GOT3 (cell line): ENCODE measurements at places on chromosomes 12 and 14.

DNA sequence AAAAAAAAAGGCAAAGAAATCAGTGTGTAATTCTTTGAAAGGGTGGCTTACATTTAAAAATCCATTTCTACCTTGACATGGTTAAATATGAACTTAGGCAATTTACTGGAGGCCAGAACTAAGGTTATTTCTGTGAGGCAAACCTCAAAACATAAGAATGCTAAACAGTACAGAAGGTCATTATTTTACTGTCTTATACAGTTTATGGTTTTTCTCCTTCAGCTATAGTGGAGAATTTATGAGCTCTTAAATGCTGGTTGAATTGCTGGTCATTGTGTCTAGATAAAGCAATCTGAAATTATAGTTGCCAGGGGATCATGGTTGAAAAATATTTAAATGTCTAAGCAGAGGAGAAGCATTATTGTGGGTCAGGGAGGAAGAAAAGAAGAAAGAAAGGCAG is 70.5 kb downstream of the TRIM9 start:
- no peak for DNase-seq

GRCh38 chr12:18483698-18484325 is 222.5 kb downstream of the PIK3C2G start:
- no peak for DNase-seq

- DNase-seq = no peak
Measured at GRCh38 chr12:41619705-41620104, 431.6 kb downstream of the PDZRN4 start.

DNA sequence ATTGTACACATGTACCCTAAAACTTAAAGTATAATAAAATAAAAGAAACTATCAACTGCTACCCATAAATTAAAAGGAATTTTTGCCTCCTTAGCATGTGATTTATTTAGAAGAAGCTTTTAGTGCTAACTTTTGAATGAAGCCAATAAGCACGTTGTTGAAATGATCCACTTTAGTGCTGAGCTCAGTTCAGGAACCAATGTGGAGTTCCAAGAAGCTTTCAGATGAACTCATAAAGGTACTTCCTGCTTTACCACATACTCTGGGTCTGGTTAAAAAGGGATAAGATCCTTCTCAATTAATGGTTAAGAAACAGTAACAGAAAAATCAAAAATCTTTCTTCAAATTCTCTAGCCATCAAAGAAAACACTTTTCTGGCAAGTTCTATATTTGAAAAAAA is 39.4 kb downstream of the TMTC1 start:
- no peak for DNase-seq

DNA sequence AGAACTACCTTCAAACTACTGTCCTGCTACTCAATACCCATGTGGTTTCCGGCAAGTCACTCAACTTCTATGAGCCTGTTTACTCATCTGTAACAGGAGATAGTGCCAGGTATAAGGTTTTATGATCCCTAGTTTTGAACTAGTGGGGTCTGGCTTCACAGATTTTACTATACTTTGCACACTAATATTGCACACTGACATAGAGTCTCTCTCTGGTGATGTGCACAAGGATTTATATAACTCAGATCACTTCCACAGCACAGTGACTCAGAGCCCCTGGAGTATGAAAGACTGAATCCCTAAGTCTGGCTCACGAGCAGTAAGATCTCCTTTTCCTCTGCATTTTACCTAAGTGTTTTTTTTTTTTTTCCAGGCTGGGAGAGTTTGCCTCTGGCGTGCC is 69.7 kb upstream of the SLC38A2 start:
- DNase-seq = no peak

GRCh38 chr14:100503251-100503650 is 84.0 kb downstream of the BEGAIN start:
- no peak for DNase-seq

DNA sequence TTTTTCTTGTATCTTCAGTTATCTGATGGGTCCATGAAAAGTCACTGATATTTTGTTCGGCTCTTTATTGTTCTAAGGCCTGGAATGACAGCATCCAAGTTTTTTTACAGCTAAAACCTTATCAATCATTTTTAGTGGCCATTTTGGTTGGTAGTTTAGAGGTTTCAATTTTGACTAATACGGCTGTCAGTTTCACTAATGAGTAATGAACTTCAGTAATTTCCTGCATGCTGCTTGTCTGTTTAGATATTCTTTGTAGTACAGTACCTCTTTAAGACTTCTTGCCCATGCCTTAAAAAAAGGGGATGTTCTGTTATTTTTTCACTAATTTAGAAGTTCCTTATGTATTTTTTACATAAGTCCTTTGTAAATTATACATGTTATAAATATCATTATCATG is 176.7 kb downstream of the LRFN5 start:
- no peak for DNase-seq

- DNase-seq = no peak
Measured at GRCh38 chr12:42315108-42315507, 10.8 kb downstream of the ZCRB1 start.

DNA sequence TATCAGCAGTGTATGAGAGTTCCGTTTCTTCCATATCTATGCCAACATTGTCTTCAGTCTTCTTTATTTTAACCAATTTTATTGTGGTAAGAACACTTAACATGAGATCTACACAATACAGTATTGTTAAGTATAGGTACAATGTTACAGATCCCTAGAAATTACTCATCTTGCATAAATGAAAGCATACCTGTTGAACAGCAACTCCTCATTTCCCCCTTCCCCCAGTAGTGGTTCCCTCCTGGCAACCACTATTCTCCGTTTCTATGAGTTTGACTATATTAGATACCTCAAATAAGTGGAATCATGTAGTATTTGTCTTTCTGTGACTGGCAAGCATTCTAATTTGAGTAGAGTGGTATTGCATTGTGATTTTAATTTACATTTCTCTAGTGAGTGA is 150.5 kb downstream of the CRADD start:
- no peak for DNase-seq

DNA sequence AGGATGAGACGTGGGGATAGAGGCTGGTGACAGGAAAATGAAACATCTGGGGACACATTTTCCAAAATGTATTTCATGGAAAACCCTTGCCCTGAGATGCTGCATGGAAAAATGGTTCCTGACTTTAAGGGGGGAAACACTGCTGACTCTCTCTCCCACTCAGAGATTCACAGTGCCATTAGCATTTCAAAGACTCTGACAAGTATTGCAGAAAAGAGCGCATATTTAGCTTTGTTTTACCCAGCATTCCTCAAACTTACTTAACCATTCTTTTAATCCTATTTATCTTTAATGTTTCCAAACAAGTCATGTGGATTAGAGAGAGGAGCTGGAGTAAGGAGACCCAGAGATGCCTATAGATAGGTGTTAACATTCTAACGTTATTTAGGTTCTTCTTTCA is 141.8 kb upstream of the DYRK2 start:
- DNase-seq = no peak

DNA sequence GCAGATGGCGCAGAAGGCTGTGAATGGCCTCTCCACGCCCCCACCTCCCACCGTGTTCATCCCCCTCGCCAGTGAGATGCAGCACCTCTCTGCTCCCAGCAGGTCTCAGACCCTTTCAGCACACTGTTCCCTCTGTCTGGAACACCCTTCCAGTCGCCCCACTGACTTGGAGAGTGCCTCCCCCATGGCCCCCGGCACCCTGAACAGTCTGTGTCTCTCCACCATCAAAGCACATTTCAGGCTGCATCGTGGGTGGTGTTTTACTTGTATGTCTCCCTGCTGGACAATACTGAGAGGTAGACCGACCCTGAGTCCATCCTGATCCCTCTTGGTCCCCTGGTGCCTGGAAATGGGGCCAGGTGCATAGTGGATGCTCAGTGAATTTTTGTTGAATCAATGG is 34.9 kb downstream of the CACNA2D4 start:
- DNase-seq = no peak

DNA sequence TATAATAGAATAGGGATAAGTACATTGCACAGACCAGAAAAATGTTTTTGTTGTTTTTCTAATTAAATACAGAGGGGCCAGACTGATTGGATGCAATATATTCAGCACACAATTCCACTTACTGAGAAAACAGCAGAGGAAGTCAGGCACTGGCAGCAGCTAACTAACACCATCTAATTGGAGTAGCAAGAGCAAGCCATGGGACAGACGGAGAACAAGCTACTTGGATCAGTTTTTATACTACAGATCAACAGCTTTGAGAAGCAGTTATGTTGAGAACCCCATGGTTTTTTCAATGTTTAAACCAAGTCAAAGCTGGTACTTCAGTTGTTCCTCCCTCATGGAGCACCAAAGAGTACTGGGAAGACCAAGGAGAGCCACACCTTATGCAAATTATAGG is 1249.4 kb downstream of the LRFN5 start:
- DNase-seq = no peak

DNA sequence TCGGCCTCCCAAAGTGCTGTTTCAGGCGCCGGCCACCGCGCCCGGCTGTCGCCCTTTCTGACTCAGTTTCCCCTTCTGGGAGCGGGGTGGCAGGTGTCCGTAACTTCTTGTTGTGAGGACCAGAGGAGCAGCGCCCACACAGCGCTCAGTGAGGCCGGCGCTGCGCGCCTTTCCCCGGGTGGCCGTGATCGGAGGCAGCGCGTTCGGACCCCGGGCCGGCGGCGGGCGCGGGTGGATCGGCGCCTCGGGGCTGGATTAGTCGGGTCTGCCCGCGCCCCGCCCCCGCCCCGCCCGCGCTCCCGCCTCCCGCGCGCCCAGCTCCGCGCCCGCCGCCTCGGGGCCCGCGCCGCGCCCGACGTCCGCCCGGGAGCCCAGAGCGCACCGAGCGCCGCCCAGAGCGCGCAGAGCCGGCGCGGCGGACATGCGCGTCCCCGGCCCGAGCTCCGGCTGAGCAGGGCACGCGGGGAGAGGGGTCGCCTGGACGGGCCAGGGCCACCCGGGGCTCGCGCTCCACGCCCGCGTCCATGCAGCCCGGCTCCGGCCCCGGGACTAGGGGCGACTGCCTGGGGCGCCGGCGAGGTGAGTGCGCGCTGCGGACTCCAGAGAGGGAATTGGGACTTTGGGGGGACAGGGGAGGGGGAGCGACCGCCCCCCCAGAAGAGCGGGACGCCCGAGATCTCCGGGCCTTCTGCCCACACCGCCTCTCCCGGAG is 50.6 kb downstream of the LRCOL1 start:
- DNase-seq = no peak

- no peak for DNase-seq
Measured at GRCh38 chr12:100904270-100904669, 109.7 kb downstream of the ANO4 start.

DNA sequence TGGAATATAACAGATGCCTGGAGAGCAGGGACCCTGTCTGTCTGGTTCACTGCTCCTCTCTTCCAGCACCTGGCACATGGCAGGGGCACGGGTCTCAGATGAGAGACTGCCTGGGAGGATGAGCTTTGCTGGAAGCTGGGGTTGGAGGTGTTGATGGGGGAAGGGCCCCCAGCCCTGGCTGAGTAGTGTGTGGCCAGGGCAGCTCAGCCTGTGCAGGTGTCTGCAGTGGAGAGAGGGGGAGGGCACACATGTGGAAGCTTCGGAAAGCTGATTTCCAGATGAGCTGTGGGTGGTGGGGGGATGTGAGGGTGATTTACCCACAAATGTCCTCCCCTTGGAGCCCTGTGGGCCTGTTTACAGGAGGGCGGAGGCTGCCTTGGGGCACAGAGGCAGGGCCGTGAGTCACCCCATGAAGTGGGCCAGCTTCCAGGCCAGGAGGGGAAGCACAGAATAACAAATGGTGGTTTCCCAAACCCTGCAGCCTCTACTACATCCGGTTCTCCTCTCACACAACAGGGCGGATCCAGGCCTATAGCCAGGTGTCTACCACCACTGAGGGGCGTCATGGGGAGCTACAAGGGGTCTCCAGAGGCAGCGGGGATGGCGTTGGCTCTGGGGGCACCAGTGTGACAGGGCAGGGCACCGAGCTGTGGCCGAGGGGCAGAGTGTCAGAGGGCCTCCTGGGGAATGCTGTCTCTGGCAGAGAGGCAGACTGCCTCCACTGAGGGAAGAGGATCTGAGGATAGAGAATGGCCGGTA is 11.0 kb downstream of the KRT7 start:
- peak; percentile 22 for DNase-seq

DNA sequence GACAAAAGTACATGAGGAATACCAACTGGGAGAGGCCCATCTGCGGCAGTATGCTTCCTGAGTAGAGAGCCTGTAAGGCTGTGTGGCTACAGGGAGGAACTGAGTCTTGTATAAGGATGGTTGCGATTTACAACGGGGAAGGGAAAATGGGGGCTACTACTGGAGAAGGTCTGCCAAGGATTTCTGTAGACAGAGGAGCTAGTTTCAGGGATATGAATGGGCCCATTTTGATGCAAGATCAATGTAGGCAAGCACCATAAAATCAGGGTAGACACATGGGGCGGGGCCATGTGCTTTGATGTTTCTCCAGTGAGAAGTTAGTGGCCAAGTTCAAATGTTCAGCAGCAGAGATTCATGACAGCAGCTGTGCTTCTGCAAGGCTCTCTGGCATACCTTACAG is 149.4 kb downstream of the GPR65 start:
- DNase-seq = no peak

- DNase-seq = no peak
Measured at GRCh38 chr12:12273291-12273957, 6.6 kb upstream of the LRP6 start.

DNA sequence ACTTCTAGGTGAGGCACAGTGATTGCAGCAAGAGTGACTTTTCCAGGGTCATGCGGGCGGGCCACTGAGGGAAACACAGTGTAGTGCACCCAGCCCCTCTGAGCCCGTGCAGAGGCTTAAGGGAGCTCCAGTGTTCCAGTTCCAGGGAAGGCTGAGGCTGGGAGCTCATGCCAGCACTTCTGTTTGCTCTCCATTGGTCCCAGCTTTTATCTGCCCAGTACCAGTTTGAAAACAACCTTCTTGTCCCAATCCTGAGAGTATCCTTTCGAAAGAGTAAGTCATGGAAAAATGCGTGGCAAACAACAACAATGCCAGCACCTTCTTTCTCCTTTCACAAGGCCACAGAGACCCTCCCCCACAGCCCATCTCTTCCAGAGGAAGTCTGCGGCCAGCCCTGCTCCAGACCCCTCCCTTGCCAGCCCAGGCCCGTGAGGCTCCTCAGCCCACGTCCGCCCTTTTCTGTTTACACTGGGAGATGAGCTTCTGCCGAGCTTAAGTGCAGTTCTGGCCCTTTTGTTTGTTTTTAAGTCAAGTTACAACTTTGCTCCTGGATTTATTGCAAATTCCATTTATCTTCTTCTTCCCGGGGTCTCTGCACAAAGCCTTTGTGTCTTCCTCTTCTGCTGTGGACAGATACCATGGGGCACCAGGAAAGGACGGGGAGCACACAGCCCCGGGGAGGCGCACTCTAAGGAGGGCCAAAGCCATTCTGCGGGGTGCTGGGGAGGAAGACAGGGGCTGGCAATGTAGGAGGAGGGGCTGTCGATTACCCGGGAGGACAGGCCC is 185.6 kb downstream of the ZFP36L1 start:
- DNase-seq = no peak
